CD14-positive monocyte (primary cell): ENCODE measurements at places on chromosomes 3 and 15.

DNA sequence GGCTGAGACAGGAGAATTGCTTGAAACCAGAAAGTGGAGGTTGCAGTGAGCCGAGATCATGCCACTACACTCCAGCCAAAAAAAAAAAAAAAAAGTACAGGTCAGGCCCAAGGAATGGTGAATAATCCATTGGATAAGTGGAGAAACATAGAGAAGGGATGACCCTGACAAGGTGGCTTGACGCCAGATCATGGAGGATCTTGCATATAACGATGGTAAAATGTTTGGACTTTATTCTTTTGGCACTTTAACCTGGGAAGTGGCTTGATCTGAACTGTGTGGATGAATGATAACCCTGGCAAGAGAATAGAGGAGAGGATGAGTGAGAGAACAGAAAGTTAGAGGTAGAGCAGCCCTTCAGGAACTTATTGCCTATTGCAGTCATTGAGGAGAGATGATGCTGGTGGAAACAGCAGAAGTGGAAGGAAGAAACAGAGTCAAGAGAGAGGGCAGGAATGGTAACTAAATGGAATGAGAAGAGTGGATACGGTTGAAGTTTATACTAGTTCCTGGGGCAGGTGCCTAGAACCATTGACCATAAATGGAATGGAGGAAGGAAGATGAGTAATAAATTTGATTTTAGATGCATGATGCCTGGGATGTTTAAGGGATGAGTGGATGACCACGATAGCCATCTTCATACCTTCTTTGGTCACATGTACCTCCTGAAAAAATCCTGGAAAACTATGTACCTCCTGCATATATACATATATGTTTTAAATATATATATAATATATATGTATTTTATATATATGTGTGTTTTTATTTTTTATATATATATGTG lies 57.8 kb downstream of the BLM start:
- DNase-seq = no peak

DNA sequence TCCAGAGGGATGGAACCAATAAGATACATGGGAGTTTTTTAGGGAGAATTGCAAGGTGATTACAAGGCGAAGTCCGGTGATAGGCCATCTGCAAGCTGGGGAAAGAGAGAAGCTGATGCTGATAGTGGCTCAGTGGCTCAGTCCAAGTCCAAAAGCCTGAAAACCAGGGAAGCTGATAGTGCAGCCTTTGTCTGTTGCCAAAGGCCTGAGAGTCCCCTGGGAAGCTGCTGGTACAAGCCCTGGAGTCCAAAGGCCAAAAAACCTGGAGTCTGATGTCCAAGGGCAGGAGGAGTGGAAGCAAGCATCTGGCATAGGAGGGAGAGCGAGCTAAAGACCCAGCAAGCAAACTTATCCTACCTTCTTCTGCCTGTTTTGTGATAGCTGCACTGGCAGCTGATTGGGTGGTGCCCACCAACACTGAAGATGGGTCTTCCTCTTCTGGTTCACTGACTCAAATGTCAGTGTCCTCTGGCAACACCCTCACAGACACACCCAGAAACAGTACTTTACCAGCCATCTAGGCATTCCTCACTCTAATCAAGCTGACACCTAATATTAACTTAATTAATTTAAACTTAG lies 16.7 kb downstream of the TFG start:
- DNase-seq = no peak

- DNase-seq = no peak
These were observed 3.4 kb upstream of the TPM1 start for GRCh38 chr15:63038926-63039673.

DNA sequence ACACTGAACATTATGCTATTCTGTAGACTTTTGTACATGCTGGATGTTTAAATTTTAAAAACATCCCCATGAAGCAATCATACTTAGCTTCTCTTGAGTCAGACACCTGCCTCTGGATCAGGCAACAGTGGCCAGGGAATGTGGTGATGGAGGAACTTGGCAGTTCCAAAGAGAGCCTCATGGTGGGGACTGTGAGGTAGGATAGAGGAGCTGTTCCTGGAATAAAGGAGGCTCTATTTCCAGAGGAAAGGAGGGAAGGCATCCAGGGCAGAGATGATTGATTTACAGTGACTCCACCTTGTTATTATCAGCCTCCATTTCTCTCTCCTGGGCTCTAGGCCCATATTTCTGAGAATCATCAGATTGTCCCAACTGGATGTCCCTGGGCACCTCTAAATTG lies 35.0 kb upstream of the ABHD17C start:
- no peak for DNase-seq

GRCh38 chr3:122078235-122078935 lies 23.2 kb downstream of the CD86 start:
- DNase-seq = no peak

DNA sequence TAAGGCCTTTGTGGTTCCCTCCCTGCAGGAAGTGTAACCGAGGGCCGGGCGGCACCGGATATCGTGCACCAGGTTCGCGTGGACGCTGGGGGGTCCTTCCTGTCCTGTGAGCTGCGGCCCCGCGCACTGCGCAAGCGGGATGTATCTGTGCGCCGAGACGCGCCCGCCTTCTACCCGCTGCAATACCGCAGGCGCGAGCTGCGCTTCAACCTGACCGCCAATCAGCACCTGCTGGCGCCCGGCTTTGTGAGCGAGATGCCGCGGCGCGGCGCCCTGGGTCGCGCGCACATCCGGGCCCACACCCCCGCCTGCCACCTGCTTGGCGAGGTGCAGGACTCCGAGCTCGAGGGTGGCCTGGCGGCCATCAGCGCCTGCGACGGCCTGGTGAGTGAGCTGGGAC lies 35.9 kb downstream of the SAXO2 start:
- DNase-seq = no peak

DNA sequence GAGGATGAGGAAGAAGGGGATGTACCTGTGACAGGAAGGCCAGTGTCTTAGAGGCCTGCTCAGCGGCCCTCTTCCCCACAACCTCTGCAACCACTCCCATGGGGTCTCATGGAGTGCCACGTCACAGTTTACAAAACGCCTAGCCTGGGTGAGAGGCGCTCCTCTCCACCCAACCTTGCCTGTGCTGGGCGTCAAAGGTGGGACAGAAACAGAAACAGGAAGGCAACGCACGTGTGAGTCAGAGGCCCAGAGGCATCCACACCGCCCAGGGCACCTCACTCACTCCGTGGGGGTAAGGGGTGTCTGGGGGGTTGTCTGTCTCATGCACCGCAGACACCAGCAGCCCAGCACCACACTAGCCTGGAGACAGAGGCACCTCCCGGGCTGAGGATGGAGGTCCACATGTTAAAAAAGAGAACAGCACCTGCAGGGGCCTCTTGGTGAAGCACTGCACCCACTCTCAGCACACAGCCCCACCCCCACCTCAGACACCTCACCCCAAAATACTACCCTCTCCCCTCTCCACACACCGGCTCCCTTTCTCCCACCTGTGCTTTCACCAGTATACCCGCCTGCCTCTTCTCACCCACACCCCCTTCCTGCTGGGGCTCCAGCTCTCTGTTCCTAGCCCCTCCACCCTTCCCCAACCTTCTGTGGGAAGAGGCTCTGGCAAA lies 4.7 kb upstream of the CALML4 start:
- no peak for DNase-seq

DNA sequence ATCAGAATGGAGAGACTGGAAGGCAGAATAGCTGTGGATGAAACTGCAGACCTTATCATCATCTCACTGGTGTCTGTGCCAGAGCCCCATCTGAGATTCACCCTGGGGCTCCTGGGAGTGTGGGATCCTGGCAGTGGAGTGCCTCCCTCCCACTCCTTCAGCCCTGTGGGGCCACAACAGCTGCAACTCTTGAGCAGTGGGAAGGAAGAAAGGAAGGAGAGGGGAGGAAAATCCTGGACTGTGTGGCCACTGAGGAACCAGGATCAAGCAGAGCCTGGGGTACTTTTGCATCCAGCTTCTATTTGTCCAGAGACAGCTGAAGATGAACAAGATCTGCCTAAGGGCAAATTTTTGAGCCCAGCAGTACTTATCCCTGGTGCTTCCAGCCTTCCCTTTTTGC lies 13.1 kb upstream of the ALDH1A2 start:
- no peak for DNase-seq

DNA sequence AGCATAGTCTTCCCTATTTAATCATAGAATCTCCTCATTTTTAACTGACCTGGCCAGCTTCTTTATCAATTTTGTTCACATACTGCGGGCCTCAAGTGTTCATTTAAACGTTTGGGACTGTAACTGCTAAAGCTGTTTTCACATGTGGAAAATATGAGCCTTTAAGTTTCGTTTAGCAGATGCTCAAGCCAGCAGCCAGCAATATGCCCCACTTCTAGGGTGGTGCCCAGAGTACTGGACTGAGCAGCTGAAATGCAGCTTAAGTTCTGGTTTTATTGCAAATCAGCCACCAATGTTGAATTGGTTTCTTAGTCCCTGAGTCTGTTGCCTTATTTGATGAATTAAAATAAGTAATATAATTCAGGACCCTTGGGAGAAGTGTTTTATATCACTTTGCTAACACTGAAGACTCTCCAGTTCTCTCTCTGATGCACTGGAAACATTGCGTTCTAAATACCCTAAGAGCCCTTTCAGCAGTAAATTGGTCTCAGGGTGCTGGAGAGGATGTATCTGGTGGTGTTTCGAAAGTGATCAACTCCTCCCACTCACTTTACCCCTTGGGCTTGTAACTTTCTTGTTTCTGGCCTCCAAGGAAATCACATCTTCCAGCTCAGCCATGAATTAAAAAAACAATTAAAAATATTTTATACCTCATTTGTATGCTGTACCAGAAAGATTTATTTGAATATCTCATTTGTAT lies 61.7 kb downstream of the B3GALNT1 start:
- no peak for DNase-seq

GRCh38 chr3:159584421-159584820 lies 404.2 kb upstream of the IL12A start:
- no peak for DNase-seq

GRCh38 chr3:194773771-194774455 lies 88.2 kb downstream of the FAM43A start:
- no peak for DNase-seq

GRCh38 chr15:91264651-91265351 lies 164.7 kb downstream of the SV2B start:
- DNase-seq = peak; percentile 92

GRCh38 chr3:71101014-71101413 lies 482.5 kb downstream of the FOXP1 start:
- DNase-seq = no peak

DNA sequence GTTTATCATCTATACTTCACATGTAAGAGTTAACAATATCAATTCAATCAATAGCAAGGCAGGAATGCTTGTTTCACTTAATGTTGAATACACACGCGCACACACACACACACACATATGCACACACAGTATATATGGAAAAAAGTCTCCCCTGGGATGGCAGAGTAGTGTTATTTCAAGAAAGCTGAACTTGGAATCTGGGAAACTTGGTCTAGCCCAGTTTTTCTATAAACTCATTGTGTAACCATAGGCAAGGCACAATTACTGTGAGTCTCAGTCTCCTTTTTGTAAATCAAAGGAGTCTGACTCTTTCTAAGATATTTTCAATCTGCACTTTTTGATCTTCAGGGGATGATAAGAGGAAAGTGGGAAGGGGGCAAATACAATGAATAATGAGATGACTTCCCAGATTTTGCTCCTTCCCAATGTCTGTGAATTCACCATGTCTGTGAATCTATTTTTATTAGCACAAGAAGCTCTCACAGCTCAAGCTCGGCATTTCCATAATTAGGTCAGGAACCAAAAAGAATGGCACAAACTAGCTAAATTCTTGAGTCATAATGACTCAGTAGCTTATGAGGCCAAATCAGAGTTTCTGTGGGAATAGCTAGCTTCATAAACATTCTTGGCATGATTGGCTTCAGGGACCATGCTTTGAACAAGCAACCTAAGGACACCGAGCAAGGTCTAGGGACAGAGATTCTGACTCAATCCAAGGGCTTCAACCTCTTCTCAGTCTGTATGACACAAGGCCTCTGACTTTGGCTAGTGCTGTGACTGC lies 227.4 kb upstream of the DCBLD2 start:
- DNase-seq = no peak

- no peak for DNase-seq
These were observed 193.7 kb upstream of the RORA start for GRCh38 chr15:61422773-61423172.

DNA sequence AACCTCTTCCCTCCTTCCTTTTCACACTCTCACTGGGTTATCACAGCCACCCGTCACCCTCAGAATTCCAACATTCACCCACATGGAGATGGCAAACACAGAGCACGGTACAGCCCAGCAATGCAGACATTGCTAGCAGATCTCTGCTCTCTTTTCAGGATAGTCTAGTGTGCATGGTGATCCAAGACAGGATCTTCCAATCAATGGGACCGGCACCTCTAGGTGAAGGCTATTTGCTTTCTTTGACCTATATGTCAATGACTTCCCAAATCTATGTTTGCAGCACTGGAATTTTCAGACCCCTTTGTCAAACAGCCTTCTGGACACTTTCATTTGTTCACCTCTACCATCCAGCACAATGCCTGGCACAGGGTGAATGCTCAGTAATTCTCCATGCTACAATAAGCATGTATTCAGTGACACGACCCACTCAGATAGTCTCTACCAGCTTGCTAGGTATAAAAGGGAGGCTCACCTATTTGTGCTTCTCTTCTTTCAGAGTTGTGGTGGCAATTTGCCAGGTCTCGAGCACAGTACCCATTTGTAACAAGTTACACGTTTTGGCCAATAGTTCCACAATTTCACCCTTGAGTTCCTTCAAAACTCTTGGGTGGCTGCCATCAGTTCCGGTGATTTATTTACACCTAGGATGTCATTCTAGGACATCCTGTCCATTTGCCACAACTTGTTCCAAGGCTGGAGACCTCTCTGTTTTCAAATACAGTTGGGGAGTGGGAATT lies 279.1 kb upstream of the ICE2 start:
- DNase-seq = no peak

DNA sequence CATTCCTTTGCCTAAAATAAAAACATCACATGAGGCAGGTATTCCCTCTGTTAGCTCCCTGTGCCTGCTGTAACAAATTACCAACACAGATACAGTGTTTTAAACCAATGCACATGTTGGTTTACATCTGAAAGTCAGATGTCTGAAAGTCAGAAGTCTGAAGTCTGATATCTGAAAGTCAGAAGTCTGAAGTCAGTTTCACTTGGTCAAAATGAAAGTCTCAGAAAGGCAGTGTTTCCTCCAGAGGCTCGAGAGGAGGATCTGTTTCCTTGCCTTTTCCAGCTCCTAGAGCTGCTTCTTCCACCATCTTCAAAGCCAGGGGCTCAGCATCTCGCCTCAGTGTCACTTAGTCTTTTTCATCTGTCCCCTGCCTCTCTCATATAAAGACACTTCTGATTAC lies 22.0 kb downstream of the SST start:
- no peak for DNase-seq

DNA sequence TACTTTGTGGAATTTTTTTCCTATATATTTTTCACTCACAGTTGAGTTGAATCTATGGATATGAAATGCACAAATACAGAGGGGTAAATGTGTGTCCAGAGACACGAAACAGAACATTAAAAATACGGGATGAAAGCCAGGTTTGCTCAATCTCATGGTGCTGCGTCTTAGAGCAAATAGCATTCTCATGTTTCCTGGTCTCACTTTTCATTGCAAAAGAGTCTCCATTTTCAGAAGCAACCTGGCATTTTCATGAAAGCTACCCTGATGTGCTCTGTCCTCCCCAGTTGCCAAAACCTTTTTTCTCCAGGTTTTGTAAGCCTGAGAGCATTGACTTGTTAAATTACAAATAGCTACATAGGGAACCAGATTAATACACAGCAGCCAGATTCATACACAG lies 49.5 kb upstream of the MBNL1 start:
- DNase-seq = no peak

GRCh38 chr3:71511446-71511845 lies 72.1 kb downstream of the FOXP1 start:
- DNase-seq = no peak

- DNase-seq = peak; percentile 49
These were observed 72.0 kb upstream of the KLF13 start for GRCh38 chr15:31254431-31255175.
